HT-29 (cell line): ENCODE measurements at places on chromosomes 2 and 18. TPM values are rescaled to one million over a fixed set of nuclear protein-coding genes. Genes with fewer than 3 reads are reported as not detected.

- DNase-seq: peak; percentile 4
Observed at GRCh38 chr18:67463829-67464228, 52.7 kb downstream of the DSEL start.

- DNase-seq: no peak
Observed at GRCh38 chr2:226993171-226993570, 157.3 kb downstream of the RHBDD1 start.

GRCh38 chr2:165469417-165469816 is at the start of gene CSRNP3:
Gene CSRNP3, plus strand, starts transcription at chr2:165469698. Its CDS starts 125,368 bp downstream, at chr2:165595066.
- peak; percentile 59 for DNase-seq

DNA sequence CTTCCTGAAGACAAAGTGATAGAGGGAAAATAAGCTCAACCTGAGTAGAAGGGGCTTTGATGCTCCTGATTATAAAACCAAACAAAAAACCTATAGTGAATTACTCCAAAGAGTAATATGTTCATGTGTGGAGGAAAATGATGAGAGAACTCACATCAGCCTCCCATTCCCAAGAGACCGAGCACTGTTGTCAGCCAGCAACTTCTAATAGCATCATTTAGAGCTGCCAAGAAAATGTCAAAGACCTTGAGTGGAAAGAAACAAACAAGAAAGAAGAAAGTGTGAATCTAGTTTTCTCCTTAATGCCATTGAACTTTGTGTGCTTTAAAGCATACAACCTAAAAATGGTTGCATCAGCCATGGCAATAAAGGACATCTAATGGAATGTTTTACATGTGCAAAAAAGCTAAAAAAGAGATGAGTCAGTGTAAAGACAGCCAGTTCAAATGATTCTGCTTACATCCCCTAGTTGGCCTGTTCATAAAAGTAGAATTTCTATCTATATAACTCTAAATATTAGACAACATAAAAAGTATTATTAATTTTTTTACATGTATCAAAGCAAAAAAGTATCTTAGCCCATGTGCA is 1066.2 kb downstream of the TDRD15 start:
- DNase-seq: no peak

DNA sequence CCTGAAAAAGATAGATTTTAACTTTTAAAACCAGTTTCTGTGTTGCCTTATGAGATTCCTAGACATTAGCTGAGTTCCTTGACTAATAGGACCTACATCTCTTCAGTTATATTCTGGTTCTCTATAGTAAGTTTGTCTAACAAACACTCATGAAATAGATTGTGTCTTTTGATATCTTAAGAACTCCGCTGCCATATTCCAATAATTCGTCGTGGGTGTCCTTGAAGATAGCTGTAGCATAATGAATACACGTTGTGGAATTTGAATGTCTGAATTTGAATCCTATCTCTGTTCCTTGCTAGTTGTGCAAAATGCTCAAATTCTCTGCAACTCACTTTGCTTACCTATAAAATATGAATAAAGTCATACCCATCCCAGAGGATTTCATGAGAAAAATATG is 176.8 kb upstream of the COL3A1 start:
- DNase-seq: no peak

DNA sequence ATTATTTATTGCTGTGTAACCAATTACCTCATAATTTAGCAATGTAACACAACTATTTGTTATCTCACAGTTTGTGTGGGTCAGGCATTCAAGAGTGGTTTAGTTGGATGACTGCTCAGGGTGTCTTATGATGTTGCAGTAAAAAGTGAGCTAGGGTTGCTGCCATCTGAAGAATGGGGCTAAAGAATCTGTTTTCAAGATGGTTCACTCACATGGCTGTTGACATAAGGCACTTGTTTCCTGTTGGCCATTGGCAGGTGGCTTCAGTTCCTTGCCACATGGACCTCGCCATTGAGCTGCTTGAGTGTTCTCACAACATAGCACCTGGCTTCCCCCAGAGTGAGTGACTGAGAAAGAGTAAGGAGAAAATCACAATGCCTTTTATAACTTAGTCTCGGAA is 123.2 kb downstream of the TMEM17 start:
- DNase-seq: no peak

DNA sequence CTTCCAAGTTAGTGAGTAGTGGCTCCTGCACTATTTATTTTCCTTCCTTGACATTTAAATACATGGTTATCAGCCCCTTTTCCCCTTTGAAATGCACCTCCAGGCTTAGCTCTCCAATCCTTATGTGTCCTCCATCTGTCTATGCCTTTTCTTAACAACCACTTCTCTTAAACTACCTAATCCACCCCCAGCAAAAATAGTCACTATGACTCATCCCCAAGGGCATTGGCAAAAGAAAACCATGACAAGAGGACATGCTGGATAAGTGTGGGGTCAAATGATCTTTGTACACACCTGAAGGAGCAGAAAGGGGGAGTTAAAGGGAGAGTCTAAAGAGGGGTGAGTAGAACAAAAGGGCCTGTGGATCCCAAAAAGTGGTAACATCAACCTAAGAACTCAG is 127.2 kb downstream of the ANKRD44 start:
- no peak for DNase-seq

DNA sequence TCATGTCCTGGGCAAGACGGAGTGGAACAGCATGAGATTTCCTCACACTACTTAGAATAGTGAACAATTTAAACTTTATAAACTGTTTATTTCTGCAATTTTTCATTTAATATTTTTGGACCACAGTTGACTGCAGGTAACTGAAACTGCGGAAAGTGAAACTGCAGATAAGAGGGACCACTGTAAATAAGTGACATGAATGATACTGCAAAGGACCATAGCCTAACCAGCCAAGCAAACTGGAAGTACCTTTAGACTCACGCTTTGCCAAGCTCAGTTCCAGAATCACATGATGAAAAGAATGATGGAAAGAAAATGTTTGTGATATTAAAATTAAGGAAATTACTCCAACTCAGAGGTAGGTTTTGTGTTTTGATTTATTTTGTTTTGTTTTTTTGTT is 94.6 kb upstream of the ITGA4 start:
- no peak for DNase-seq

- peak; percentile 73 for DNase-seq
Observed at GRCh38 chr2:170369894-170370293, 191.9 kb downstream of the MYO3B start.

- no peak for DNase-seq
Observed at GRCh38 chr2:10933700-10934225, 22.0 kb downstream of the KCNF1 start.

The NEU2 gene
- not detected in 2 replicates for total RNA-seq

The POTEE gene
- 0.18 and 0.20 TPM in 2 replicates for total RNA-seq

DNA sequence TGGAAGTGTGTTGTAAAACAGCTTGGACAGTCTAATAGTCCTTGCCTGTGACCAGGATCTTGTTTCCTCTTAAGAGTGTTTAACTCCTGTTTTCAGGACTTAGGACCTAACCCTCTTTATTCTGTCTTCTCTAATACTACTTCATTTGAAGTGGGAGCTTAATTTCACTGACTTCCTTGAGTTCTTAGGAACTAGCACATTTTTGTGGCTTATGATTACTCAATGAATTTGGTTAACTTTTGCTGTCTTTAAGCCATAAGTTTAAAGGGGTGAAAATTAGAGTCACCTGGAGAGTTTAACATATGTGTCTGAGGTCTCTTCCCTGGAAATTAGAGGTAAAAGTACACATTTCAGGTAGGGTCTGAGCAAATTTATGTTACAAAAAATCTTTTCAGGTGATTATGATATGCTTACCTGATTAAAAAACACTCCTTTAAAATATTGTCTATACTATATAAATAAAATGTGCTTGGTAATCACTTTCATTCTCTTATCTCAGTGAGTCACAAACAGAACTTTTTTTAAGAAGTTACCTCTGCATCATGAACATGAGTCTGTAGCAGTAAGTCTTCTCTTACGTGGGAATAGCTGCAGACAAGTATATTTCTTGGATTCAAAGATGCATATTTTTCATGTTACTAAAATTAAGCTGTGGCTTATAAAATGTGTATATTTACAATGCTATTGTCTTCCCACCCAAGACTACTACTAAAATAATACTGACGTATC is 52.7 kb downstream of the ATP9B start:
- no peak for DNase-seq

The KCNE4 gene
- total RNA-seq: not detected in 2 replicates

GRCh38 chr2:175624785-175625184 is 377.3 kb downstream of the LNPK start:
- no peak for DNase-seq

DNA sequence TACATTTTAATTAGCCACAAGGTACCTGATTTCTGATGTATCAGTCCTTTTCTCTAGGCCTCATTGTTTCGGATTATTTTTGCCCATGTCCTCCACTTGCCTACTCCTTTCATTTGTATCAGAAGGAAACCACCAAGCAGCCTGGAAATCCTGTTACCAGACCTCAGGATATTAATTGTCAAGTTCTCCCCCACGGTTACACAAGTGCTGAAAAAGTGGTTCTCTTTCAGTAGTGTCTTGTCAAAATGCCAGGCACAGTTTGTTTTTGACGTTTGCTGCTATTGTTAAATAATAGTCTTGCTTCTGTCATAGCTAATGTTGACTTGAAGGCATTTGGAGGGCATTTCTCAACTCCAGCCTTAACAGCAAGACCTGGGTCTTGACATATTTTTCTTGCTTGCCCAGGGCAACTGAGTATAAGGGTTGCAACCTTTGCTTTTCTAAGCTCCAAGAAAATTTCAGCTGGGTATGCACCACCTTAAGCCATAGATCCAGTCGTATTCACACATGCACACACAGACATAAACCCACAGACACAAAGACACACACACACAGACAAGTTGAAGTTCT is 31.0 kb downstream of the INSIG2 start:
- no peak for DNase-seq

The ANKRD30B gene
- total RNA-seq: 0.03 and 0.33 TPM in 2 replicates

GRCh38 chr2:30334762-30335363 is 103.5 kb downstream of the LBH start:
- peak; percentile 3 for DNase-seq

DNA sequence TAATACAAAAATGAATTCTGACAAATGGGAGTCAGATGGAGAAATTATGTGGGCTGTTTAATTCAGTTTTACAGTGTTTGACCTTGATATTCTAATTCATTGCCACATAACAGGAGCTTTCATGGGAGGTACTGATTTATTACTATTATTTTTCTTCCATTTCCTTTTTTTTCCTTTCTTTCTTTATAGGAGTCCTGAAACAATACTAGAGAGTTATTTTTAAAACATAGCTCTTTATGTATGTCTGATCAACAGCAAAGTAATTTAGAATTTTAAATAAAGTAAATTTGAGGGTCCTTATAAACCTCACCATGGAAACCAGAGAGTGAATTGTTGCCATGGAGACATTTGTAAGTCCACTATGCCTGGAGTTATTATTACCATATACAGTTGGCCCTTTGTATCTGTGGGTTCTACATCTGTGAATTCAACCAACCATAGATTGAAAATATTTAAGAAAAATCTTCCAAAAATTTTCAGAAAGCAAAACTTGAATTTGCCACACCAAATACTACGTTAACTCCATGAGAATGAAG is 40.9 kb upstream of the PPP4R1 start:
- no peak for DNase-seq

- DNase-seq: peak; percentile 44
Observed at GRCh38 chr2:71129114-71129901, 721 bp downstream of the MCEE start.

The ATRAID gene
- 75.0 and 86.6 TPM in 2 replicates for total RNA-seq

- no peak for DNase-seq
Observed at GRCh38 chr2:30865892-30866681, 58.8 kb upstream of the CAPN13 start.

GRCh38 chr2:3396920-3397559 is 17.5 kb downstream of the TRAPPC12 start:
- DNase-seq: no peak

- no peak for DNase-seq
Observed at GRCh38 chr2:160114020-160114419, 51.6 kb upstream of the PLA2R1 start.

The ZNF512 gene
- total RNA-seq: 10.2 and 14.4 TPM in 2 replicates

The IGFBP2 gene
- 89.8 and 91.4 TPM in 2 replicates for total RNA-seq

The CPS1 gene
- not detected in 2 replicates for total RNA-seq

DNA sequence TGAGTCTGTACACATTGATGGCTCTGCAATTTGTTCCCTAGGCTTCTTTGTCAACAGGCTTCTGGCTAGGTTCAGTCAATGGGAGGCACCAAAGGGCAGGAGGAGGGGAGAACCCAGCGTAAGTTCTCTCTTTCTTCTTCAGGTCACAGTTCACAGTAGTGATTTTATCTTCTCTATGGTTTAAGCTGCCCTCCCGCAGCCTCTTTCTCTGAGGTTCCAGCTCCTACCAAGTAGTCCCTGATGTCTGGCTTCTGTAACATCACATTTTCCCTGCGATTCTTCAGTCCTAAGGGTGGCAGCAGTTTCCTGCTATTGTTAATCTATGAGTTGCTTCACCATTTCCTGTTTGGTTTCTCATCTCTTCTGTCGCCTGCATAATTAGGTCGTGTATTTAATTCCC is 107.4 kb downstream of the CPO start:
- DNase-seq: no peak

DNA sequence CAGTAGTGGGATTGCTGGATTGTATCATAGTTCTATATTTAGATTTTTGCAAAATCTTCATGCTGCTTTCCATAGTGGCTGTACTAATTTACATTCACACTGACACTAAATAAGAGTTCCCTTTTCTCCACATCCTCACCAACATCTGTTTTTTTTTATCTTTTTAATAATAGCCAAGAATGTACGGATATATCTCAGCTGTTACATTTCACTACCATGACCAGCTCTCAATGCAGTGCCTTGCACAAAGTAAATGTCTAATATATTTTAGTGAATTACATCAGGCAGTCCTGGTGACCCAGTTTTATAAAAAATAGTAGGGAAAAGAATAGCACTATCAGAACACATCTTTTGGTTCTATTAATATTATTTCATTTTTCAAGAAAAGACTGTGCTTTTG is 161.8 kb downstream of the LNPK start:
- DNase-seq: no peak

The SLC23A3 gene
- total RNA-seq: 5.9 and 9.9 TPM in 2 replicates

GRCh38 chr2:42386682-42387081 is 25.7 kb upstream of the COX7A2L start:
- peak; percentile 9 for DNase-seq

- no peak for DNase-seq
Observed at GRCh38 chr2:144477957-144478311, 42.0 kb downstream of the ZEB2 start.

DNA sequence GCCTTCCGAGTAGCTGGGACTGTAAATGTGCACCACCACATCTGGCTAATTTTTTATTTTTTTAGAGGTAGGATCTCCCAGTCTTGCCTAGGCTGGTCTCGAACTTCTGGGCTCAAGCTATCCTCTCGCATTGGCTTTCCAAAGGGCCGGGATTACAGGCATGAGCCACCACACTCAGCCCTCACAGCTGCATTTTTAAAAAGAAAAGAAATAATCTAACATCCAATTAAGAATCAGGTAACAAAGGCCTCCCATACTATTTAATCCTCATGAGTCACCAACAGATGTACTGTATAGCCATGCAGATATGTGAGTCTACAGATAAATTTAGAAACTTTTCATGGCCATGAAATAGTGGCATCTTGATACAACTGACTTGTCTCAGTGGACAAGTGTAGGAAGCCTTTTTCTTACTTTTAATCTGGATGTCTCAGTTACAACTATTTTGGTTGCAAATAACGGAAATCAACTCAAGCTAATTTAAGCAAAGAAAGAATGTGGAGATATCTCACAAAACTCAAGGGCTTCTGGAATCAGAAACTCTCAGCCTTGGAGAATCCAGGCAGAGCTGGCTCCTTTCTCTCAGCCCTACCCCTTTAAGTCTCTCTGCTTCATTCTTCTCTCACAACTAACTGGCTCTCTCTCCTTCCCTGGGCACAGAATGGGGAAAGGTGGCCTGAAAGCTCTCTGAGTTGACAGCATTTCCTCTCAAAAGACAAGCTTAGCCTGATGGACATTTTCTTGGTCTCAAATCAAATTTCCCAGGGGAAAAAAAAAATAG is 12.8 kb upstream of the PPM1B start:
- no peak for DNase-seq

The KCNJ3 gene
- total RNA-seq: 2.2 and 2.3 TPM in 2 replicates
